ENCODE measurements at places on chromosomes 12 and 14. TPM values are rescaled to one million over a fixed set of nuclear protein-coding genes. Genes with fewer than 3 reads are reported as not detected.

- peak; percentile 80 for DNase-seq
- H3K36me3 ChIP-seq = no peaks in the 10 kb centered on the region
- peaks cover 19% of the 10 kb centered on the region for H3K4me1 ChIP-seq
- H3K4me3 ChIP-seq = peak within 1 kb of the TSS; percentile 95
- no peaks in the 10 kb centered on the region for H3K27me3 ChIP-seq
Measured at GRCh38 chr14:54902521-54903420, at the start of gene GCH1. GCH1 (minus strand) TSS chr14:54902826; CDS start chr14:54902663, 163 bp downstream.

SLC7A7 gene
- 3.7 TPM for total RNA-seq

GRCh38 chr12:67414011-67414715, 145.0 kb downstream of the CAND1 start:
- H3K4me3 ChIP-seq = no peak overlapping the region
- no peaks in the 10 kb centered on the region for H3K4me1 ChIP-seq
- DNase-seq = no peak
- no peaks in the 10 kb centered on the region for H3K36me3 ChIP-seq
- H3K27me3 ChIP-seq = no peaks in the 10 kb centered on the region

- H3K36me3 ChIP-seq = no peaks in the 10 kb centered on the region
- no peak overlapping the region for H3K4me3 ChIP-seq
- H3K27ac ChIP-seq = no peak overlapping the region
- H3K27me3 ChIP-seq = no peaks in the 10 kb centered on the region
- DNase-seq = no peak
Measured at GRCh38 chr14:51554339-51554920, 97.3 kb upstream of the FRMD6 start.

DNA sequence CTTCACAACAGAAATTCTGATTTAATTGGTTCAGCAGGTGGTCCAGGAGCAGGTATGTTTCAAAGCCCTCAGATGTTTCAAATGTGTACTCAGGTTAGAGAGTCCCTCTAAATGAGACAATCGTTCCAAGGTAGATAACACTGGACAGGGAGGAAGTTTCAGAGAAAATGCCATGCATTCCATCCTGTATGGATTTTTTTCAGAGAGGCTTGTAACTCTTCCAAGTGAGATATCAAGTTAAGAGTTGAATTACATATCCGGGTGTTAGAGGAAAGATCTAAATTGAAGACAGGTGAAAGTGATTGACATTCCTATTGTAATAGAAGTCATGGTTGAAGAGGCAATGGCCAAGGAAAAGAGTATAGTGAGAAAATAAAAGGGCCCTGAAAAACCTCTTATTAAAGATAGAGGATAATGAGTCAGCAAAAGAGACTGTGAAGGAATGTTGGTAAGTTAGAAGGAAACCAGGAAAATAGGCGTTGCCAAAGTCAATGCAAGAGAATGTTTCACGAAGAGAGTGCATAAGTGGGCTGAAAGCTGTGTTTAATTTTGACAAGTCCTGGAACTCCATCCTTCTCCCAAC, 105.8 kb downstream of the BMP4 start:
- H3K36me3 ChIP-seq = no peaks in the 10 kb centered on the region
- no peak overlapping the region for H3K27ac ChIP-seq
- no peaks in the 10 kb centered on the region for H3K4me1 ChIP-seq
- no peak overlapping the region for H3K4me3 ChIP-seq
- no peak for DNase-seq

- H3K27me3 ChIP-seq = no peaks in the 10 kb centered on the region
- no peak overlapping the region for H3K4me3 ChIP-seq
- H3K4me1 ChIP-seq = no peaks in the 10 kb centered on the region
- H3K27ac ChIP-seq = no peak overlapping the region
- DNase-seq = no peak
Measured at GRCh38 chr12:121175383-121176119, 34.4 kb upstream of the P2RX4 start.

DNA sequence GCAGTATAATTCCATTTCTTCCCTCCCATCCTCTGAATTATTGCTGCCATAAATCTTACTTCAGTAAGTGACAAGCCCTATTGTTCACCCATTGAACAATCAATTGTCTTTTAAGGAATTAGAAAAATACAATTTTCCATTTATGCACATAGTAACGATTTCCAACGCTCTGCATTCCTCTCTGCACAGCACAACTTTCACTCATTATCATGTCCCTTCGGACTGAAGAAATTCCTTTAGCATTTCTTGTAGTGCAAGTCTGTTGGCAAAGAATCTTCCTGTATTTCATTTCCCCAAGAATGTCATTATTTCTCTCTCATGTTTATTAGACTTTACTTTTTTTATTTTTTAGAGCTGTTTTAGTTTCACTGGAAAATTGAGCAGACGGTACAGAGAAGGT, 252.1 kb upstream of the RTL1 start:
- no peaks in the 10 kb centered on the region for H3K36me3 ChIP-seq
- no peak overlapping the region for H3K4me3 ChIP-seq
- no peak for DNase-seq
- peaks cover 43% of the 10 kb centered on the region for H3K27me3 ChIP-seq
- no peak overlapping the region for H3K27ac ChIP-seq

- no peaks in the 10 kb centered on the region for H3K27me3 ChIP-seq
- H3K4me1 ChIP-seq = no peaks in the 10 kb centered on the region
- DNase-seq = no peak
- H3K27ac ChIP-seq = no peak overlapping the region
Measured at GRCh38 chr14:58963873-58964597, 224.4 kb upstream of the DAAM1 start.

DNA sequence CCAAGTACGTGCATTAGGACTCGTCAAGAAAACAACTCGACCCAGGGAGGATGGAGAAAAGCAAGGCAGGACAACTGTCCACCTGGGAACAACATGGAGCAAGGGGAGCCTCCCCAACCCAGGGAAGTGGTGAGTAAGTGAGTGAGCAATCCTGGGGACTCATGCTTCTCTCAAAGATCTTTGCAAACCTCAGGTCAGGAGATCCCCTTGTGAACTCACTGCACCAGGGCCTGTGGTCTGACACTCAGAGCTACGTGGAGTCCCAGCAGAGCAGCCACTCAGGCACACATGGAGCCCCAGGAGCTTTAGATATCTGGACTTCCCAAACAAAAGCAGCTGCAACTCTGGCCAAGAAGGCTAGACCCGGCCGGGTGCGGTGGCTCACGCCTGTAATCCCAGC, 12.2 kb upstream of the OR5AU1 start:
- no peaks in the 10 kb centered on the region for H3K4me1 ChIP-seq
- H3K4me3 ChIP-seq = no peak overlapping the region
- no peak overlapping the region for H3K27ac ChIP-seq
- no peaks in the 10 kb centered on the region for H3K36me3 ChIP-seq

DNA sequence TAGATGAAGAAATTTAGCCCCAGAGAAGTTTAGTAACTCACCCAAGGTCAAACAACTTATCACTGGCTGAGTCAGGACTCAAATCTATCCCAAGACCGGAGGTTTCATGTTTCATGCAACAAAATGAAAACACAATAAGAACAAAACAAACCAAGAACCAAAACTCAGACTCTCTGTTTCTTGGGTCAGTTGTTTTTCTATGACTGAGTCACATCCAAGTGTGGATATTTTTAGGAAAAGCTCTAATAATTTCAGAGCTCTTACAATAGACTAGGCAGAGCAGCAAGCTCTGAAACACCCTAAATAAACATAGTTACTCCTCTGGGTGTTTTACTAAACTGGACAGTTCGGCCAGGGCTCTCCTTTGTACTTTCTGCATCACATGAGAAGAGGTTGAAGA, 87.6 kb upstream of the PRB2 start:
- H3K27ac ChIP-seq = no peak overlapping the region
- H3K4me3 ChIP-seq = no peak overlapping the region
- no peak for DNase-seq
- H3K36me3 ChIP-seq = no peaks in the 10 kb centered on the region
- H3K27me3 ChIP-seq = no peaks in the 10 kb centered on the region
